ENCODE measurements at places on chromosomes 12 and 14.

DNA sequence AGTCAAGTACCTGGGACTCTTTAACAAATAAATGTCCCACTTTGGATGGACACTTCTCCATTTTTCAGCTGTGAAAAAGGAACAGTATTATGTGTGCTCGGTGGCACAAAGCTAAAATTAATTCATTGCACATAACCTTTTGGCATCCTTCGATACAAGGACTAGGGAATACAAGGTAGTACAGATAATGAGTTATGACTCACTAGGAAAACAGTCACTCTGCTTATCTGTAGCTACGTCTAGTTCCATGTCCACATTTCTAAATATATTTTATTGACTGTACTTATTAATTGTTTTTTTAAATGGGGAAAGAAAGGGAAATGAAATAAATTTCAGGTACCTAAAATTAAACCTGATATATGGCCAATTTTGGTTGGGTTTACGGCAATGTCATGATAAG lies 35.2 kb upstream of the RIC8B start:
- no peak for DNase-seq

DNA sequence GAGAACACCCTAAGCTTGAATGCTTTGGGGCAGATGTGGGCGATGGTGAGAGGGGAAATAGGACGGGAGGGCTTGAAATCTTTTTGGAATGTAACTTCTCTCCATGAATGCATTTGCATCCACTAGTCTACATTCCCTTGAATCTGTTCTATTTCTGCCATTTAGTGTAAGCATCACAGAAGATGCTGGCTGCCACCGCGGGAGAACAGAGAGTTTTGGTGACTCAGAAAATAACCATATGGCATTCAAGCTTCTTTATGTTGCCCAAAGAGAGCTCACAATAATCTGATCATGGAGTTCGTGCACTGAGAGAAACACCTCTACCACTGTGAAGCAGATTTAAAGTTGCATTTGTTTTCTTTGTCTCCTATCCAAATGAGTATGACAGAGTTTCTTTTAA lies 52.6 kb upstream of the OTX2 start:
- DNase-seq: no peak

DNA sequence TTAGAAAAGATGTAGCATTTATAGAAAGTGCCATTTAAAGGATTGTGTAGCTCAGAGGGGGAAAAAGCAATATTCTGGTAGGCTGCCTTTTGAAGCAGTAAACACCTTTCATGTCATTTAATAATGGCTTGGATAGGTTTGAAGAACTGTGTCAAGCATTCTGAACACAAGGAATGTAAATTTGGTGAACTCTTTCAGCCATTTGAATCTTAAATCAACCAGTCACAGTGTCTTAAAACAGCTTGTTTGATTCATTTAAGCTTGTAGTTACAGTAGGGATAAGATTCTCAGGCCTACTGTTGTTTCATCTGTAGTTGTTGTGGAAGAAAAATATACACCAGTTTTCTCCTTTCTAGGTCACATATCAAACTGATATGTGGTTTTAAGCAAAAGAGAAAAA lies 299.4 kb upstream of the NOVA1 start:
- DNase-seq: no peak

DNA sequence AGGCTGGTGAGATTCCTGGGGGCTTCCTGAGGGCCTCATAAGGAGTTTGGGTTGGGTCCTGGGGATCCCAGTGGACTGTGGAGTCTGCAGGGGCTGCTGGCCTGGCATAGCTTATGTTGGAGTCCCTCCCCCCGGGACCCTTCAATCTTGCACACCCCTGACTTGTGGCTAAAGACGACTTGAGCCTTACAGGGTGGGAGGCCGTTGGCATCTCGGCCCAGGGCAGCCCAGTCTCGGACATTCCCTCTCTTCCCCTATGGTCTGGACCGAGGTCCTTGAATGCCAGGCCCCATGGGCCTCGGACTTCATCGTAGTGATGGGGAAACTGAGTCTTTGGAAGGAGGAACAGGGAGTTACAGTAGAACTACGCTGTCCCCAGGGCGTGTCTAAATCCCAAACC lies 12.5 kb downstream of the RTL1 start:
- no peak for DNase-seq

DNA sequence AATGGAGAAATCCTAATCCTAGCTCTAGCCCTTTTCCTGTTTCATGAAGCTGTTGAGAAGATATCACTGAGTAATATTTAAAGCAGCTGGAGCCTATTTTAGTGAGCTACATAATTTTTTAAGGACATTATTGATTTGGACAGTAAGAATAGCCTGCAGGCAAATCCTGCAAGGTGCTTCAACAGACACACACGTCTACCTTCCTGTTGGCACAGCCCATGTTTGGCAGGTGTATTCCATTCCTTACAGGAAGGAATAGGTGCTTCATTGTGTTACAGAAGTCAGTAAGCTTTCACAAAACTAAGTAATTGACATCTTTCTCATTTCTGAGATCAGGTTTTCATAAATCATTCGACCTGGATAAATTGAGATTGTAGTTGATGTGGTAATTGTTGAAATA lies 50.6 kb downstream of the FOXA1 start:
- DNase-seq: no peak
